ENCODE measurements at places on chromosomes 16 and 17.

DNA sequence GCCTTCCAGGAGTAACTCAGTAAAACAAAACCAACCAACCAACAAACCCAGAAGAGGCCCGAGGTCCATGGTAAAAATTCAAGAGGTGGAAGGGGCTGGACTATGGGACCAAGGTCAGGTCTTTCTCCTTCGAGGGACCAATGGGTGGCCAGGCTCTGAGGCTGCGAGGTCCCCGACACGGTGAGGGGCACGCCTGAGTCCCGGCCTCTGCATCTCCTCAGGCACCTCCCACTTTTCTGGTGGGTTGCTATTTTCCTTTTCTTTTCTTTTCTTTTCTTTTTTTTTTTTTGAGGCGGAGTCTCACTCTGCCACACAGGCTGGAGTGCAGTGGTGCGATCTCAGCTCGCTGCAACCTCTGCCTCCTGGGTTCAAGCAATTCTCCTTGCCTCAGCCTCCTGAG, 18.0 kb downstream of the CD7 start:
- DNase-seq: no peak

DNA sequence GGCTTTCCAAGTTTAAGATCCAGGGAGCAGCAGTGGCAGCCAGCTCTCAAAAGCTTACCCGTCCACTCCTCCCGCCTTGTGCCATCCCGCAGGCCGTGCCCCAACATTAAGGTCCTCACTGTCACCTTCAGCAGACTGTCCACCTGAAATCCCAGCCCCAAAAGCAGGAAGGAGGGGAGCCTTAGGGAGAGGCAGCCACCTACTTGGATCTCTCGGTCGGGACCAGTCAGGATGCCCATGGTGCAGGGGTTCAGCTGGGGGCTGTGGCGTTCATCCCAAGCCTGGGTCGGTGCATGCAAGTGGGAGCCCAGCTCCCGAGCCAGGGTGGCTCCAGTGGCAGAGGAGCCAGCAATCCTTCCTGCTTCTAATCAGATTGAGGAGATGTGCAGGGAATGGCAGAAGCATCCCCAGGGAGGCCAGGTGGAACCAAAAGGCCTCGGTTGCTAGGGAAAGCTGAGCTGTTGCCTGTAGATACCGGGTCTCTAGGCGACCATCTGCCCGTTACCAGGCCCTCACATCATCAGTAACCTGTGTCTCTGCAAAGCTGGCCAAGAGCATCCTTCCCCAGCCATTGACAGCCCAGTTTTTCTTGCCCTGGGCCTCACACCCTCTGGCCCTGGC, 24.6 kb downstream of the CNGB1 start:
- DNase-seq: no peak

GRCh38 chr16:11211977-11212797, 43.8 kb downstream of the SOCS1 start:
- DNase-seq: no peak

GRCh38 chr17:16108386-16108785, 106.9 kb downstream of the NCOR1 start:
- no peak for DNase-seq

DNA sequence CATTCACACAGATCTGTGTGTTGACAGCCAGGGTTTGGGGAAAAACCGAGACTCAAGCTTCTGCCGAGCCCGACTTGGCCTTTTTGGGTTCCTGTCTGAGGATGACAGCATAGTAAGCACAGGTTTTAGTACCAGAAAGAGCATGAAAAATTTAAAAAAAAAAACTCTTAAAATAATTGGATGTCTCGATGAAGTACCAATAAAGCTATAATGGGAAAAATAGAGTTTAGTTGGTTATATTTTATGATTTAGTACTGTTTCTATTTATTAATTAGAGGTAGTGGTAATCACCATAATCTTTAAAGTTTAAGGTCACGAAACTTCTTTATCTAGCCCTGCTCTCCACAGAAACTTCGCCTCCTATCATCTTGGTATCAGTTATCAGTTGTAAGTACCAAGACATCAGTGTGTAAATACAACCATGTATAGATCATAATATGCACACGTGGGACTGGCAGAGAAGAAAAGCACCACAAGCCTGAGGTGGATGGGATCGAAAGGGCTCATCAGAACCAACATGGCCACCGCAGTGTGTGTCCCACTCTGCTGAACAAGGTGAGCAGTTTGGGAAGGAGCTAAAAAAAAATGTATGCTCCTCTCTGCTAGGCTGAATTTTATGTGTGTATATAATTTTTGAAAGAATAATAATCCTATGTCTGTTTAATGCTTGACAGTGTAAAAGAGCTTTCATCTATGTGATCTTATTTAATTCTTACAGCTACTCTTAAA, 14.4 kb upstream of the EEF2K start:
- DNase-seq: no peak

DNA sequence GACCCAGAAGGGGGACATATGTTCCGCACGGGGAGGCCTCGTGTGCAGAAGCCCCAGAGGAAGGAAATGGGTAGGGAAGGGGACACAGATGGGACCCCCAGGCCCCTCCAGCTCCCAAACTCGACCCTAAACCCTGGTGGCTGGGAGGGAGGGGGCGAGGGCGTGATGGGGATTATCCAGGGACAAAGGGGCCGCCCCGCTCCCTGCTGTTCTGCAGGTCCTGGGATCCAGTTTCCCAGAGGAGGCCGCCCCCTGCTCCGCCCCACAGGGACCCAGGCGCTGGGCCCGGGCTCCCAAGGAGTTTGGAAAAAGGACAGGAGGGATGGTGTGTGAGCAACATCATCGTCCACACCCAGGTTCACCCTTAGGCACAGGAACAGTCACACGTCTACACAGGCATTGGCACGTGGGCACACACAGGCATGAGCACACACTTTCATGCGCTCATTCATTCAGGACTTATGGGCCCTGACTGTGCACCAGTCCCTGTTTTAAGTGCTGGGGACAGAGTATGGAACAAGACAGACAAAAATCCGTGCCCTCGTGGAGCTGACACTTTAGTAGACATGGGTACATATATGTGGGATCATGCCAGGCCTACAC, 12.8 kb upstream of the FBXL19 start:
- DNase-seq: no peak

- DNase-seq: no peak
These were observed 20.7 kb upstream of the LGALS9 start for GRCh38 chr17:27610304-27610677.

DNA sequence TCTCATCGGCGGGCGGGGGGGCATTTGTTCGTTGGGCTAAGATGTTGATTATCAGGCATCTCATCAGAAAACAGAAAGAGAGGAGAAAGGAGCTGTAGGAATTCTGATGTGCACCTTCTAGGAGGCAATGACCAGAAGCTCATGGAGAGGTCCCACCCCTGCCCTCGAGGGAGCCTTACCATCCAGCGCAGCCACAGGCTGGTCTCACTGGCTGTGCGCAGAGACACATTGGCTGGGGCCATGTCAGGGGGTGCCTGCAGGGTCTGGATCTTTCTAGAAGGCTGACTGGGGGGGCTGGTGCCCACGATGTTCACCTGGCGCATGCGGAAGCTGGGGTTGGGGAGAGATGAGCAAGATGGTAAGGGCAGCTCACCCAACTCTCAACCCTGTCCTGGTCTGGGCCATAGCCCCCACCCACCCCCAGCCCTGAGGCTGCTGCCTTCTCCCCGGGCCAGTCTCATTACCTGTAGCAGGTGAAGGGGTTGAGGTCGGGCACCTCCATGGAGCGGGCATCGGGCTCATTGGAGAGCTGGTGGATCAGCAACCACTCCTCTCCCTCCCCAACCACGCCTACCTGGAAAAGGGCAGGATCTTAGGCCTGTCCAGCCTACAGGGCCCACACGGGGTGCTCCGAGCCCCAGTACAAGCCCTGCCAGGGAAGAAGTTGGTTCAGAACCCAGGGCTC, 86.2 kb upstream of the CDC42EP4 start:
- no peak for DNase-seq

DNA sequence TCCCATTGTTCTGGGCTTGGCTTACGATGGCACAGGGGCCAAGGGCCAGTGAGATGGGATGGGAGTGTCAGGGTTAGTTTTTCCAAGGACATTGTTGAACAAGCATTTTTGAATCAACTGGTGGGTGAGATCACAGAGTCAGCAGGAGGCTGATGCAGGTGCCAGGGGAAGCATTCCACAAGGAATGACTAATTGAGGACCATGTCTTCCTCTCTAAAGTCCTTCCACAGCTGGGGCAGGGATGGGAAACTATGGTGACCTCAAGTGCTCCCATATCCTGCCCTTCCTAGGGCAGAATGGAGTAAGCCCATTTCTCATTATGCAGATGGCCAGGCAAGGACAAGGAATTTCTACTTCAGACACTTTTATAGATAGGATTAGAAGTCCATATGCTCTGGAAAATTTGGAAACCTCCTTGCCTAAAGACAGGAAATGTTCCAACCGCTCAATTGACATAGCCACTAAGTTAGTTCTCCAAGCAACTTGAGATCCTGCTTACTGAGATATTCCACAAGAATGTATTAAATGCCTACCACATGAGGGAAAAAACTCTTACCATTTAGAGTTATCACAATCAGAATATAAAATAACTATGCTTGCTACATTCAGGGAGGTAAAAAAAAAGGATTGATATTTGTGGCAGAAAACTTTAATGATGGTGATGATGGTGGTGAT, 21.2 kb upstream of the ENGASE start:
- DNase-seq: no peak

GRCh38 chr16:17334096-17334495, 136.7 kb downstream of the XYLT1 start:
- DNase-seq: no peak

- DNase-seq: no peak
These were observed 89.8 kb downstream of the CYB561 start for GRCh38 chr17:63356337-63356757.

GRCh38 chr17:41352597-41353366, 2.2 kb upstream of the KRT33A start:
- no peak for DNase-seq

DNA sequence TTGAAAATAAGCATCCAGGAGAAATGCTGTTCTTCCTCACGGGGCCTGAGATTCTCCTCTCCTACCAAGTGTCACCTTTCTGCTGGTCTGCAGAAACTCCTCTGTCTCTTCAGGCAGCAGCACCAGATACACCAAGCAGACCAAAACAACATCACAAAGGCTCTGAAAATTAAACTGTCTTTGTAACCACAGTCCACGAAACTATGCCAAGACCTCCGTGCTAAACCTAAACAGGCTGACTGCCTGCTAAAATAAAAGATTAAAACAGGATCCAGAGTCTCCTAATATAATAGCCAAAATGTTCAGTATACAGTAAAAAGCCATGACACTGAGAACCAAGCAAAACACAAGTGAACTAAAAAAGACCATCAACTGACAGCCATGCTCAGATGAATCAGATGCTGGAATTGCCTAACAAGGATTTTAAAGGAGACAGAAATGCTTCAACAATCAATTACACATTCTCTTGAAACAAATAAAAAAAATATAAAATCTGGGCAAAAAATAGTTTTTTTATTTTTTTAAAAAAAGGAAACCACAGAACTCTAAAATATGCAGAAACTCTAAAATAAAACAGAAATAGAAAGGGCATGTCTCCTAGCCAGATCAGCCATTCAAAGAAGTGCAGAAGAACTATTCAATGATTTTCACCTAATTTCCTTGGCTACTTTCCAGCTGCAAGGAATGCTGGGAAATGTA, 50.3 kb upstream of the TOX3 start:
- DNase-seq: no peak

GRCh38 chr16:65305266-65305959, 183.6 kb upstream of the CDH11 start:
- no peak for DNase-seq

DNA sequence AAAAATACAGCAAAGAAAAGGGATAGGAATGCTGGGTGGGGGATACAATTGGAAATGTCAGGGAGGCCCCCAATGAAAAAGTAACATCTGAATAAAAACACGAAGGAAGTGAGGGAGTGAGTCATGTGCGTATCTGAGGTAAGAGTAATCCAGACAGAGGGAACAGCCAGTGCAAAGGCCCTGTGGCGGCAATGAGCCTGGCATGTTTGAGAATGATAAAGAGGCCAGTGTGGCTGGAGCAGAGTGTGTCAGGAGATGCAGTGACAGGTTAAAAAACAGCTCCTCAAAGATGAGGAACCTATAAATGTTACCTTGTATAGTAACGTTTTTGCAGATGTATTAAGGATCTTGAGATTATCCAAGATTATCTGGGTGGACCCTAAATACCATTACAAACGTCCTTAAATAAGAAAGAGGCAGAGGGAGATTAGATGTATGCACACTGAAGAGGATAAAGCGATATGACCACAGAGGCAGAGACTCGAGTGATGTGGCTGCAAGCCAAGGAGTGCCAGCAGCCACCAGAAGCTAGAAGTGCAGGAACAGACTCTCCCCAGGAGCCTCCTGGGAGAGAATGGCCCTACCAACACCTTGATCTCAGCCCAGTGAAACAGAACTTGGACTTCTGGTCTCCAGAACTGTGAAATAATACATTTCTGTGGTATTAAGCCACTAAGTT, 17.8 kb upstream of the SLC35B1 start:
- DNase-seq: no peak

GRCh38 chr17:16491131-16491702, 776 bp downstream of the LRRC75A start:
- DNase-seq: no peak

DNA sequence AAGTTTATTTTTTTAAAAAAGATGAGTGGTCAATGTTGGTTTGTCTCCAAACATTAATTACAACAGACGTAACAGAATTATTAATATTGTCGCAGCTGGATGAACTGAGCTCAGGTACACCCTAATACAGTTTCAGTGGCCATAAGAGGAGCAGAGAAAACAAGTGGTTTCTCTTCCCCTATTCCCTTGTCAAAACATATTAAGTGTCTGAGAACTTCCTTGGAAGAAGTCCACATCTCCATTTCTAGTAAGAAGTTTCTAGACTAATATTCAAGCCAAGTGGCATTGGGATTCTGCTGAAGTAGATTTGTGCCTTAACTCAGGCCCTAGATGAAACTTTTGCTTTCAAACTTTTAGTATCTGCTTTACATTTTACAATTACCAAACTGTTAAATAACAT, 47.7 kb downstream of the GNA13 start:
- no peak for DNase-seq

- no peak for DNase-seq
These were observed 17.5 kb upstream of the RPTOR start for GRCh38 chr17:80527016-80527645.

Measured in activated CD8-positive, alpha-beta memory T cell treated with anti-CD3 and anti-CD28 coated beads, Interleukin-2, amount 50 U/mL, for 4 hours (primary cell).